Esophagus squamous epithelium (tissue), 5 donors: ENCODE measurements at places on chromosomes 7 and 10.

- DNase-seq = no peak
Measured at GRCh38 chr10:636769-637168, 52.7 kb downstream of the DIP2C start.

- no peak for DNase-seq
Measured at GRCh38 chr10:30007406-30007805, 52.0 kb downstream of the JCAD start.

DNA sequence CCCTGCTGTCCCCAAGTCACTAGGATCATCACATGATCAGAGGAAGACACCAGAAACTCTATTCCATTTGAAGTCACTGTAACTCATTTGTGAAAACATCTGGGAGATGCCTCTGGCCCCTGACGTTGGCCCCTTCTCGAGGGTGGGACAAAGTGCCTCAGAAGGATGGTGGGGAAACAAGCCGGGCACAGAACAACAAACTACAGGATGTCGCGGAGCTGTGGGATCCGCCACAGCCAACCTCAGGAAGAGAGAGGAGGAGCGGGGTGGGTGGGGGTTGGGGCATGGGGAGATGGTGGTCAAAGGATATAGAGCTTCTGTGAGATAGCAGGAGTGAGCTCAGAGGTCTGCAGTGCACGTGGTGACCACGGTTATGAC is 265.6 kb upstream of the TCERG1L start:
- DNase-seq = no peak

DNA sequence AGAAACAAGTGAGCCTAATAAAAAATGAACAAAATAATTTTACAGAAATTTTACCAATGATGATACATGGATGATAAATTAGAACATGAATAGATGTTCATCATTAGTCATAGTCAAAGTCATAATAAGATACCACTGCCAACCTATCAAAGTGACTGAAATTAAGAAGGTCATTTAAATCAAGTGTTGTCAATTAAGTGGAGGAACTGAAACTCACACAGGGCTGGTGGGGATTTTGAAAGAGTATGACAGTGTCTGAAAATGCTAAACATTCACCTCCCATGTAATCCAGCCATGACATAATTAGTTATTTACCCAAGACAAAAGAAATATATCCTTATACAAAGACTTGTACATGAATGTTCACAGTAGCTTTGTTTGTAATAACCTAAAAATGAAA is 57.1 kb upstream of the DYNC1I1 start:
- no peak for DNase-seq

GRCh38 chr7:77904252-77904651 is 105.7 kb downstream of the PHTF2 start:
- DNase-seq = no peak

DNA sequence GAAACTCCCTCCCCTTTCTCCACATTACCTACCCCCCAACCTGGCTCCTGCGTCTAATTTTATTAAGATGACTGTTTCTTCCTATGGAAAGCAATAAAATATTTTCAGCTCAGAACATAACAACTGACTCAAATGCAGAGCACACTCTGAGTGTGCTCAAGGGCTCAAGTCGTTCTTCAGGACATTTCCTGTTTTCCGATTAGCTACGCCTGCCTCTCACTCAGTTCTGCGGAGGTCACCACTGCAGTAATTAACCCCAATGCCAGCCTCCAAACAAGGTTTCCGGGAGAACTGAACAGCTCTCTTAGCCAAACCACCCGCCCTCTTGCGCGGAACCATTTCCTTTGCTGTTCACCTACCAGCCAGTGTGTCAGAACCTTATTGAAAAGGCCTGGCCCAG is 19.3 kb downstream of the MYOF start:
- DNase-seq = no peak

- no peak for DNase-seq
Measured at GRCh38 chr10:93598157-93598556, 2.9 kb downstream of the RBP4 start.

DNA sequence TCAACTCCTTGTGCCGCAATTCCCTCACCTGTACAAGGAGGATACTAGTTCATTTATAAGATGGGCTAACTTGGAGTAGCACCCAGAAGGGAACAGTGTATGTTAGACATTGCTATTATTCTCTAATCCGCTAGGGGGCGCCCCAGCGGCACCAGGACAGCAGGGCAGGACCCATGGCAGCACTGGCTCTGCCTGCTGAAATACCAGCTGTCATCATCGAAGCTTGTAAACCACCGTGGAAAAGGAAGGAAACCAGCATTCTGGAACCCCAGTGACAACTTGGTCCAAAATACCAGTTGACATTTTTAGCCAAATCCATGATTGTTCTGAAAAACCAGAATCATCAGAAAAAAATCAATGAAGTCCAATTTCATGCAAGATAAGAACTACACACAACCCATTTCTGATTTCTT is 134.4 kb downstream of the ITGA8 start:
- no peak for DNase-seq

DNA sequence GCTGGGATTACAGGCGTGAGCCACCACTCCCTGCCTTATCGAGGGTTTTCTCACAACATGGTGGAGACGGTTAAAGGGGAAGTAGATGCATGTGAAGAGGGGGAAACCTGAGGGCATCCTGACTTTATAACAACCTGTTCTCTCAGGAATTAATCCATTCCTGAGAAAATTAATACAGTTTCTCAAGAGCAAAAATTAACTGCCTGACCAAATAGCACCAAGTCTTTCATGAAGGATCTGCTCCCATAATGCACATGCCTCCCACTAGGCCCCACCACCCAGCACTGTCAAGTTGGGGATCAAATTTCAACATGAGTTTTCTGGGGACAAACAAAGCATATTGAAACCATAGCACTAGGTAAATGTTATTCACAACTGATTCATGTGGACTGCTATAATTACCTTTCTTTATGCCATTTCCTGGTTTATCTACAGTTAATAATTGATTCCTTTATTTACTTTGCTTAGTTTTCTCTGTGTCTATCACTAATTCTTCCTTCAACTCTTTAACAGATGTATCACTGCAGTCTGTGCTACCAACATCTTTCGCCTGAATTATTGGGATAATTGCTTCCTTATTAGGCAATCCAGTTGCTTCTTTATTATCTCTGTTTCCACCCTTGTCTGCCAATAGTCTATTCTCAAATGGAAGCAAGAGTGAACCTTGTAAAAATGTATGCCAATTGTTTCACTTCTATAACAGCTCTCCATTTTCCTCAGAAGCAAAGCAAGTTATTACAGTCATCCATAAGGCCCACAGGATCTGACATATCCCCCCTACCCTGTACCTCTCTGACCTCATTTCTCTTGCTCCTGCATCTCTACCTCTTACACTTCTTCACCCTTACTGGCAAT is 12.9 kb upstream of the MICU1 start:
- no peak for DNase-seq

GRCh38 chr10:43931308-43931930 is 282.7 kb upstream of the ZNF32 start:
- no peak for DNase-seq

DNA sequence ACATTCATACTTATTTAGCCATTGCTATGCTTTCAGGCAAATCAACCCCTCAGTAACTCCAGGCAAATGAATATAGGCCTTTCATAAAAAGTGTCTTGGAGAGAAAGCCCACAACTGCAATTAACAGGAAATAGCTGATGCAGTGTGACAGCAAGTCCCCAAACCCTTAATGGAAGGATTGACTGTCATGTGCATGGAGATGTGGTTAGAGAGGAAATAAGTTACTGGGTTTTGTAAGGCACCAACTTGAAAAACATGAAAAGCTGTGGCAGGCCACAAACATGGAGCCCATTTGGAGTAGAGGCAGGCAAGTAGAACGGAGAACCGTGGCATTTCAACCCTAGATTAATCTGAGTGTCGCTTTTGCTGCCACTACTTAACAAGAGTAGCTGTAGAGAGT is 549.4 kb upstream of the C7orf33 start:
- no peak for DNase-seq

- no peak for DNase-seq
Measured at GRCh38 chr10:5616836-5617235, 49.6 kb downstream of the ASB13 start.

- DNase-seq = no peak
Measured at GRCh38 chr10:59624951-59625350, 84.7 kb downstream of the SLC16A9 start.

DNA sequence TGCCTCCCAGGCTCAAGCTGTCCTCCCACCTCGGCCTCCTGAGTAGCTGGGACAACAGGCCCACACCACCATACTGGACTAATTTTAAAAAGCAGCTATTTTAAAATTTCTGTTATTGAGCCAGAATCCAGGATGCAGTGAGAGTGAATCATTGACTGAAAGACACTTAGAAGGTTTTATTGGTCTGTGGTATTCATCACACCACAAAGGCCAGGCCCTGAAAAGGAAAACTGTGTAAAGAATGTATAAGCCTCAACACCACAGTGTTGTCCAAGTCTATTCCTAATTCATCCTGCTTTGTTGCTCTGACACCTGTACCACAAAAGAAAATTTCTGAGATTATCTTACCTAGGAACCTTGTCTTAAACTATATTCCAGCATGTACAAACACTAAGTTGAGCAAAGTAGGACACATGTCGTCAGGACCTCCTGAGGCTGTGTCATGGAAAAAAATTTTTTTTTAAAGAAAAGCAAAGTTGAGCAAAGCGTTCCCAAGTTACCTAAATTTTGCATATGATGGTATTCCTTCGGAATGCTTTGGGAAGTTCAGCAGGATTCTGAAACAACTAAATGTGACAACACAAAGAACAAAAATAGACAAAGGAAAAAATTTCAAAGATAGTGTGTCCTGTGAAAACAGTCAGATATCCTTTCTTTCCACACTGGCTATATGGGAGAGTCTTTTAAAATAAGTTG is 129.6 kb upstream of the MKLN1 start:
- no peak for DNase-seq

DNA sequence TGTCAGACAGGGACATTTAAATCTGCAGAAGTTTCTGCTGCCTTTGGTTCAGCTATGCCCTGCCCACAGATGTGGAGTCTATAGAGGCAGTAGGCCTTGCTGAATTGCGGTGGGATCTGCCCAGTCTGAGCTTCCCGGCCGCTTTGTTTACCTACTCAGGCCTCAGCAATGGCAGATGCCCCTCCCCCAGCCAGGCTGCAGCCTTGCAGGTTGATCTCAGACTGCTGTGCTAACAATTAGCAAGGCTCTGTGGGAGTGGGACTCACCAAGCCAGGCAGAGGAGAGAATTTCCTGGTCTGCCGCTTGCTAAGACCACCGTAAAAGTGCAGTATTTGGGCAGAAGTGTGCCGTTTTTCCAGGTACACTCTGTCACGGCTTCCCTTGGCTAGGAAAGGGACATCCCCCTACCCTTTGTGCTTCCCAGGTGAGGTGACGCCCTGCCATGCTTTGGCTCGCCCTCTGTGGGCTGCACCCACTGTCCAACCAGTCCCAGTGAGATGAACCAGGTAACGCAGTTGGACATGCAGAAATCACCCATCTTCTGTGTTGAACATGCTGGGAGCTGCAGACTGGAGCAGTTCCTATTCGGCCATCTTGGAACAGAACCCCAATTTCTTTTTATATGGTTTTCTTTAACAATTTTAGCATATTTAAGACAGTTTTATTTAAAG is 28.4 kb upstream of the VWDE start:
- DNase-seq = no peak

GRCh38 chr10:118028619-118029018 is 18.1 kb downstream of the RAB11FIP2 start:
- no peak for DNase-seq

DNA sequence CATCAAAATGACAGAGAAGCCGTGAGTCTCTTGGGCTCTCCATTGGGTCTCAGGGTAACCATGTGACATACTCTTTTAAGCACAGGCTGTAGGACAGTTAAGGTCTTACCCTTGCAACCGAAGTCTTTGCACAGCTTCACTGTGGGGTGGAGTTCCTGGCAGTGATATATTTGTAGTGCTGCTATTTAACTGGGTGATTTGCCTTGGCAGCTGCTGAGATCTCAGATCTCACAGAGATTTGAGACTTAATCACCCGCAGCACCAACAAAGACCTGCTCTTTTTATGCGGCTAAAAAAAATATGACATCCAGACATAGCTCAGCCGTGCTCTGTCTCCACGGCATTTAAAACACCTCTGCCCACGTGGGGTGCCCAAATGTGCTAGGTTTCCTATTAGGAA is 63.4 kb upstream of the NPTX2 start:
- no peak for DNase-seq

- DNase-seq = no peak
Measured at GRCh38 chr10:135601-136464, 578 bp downstream of the ZMYND11 start.

GRCh38 chr10:33336582-33337325 is 2.3 kb upstream of the NRP1 start:
- no peak for DNase-seq

DNA sequence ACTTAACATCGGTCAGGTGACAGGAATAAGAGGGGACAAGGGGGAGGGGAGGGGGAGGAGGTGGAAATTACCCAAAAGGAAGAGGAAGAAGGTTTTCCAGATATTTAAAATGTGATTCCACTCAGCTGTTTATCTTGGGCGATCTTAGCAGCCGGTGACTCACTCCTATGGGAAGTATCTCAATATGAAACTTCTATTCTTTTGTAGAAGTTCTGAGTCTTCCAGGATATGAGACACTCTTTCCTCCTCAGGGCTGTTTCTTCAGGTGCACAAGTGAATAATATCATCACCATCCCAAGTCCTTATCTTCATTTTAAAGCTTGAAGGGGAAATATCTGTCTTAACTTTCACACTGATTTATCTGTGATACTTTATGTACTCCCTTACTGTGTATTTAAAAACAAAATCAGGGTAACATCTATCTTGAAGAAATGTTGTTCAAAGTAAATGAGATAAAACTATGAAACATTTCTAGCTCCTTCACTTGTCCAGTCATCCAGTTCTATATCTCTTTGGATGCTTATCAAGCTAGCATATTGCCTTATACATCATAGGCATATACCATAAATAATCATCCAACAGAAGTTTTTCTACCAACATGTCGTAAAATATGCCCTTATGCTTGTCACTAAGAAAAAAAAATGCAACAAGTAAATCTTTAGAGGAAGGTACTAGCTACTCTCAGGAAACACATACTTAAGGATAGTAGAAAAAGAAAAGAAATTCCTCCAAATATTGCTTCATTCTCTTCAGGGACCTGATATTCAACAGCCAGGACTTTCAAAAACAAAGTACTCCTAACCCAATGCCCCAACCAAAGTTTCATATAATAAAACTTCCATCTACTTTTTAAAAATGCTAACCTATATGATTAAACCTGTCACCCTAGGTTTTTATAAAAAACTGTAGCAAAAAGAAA is 13.7 kb downstream of the DOCK4 start:
- DNase-seq = no peak

DNA sequence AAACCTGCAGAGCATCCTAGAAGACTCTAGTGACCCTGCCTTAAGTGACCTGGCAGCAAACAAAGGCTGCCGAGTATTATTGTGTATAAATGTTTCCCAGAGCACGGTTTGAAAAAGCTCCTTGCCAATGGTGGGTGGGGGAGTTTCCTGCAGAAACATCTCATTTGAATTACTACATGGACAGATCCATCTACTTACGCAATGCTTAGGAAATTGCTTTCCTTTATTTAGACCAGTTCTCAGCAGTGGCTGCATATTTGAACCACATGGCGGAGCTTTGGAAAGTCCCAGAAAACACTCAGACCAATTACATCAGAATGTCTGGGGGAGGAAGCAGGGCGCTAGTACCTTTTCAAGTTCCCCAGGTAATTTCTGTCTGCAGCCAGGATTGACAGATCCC is 560.9 kb downstream of the SDK1 start:
- no peak for DNase-seq
